ENCODE measurements at places on chromosomes 1 and 21.
A peak's percentile ranks its signal among the peaks of the same experiment; 100 is the strongest.

GRCh38 chr1:168234846-168235547, 9.2 kb downstream of the SFT2D2 start:
- peak; percentile 36 for DNase-seq

GRCh38 chr1:69728206-69728605, 160.5 kb downstream of the LRRC7 start:
- DNase-seq: no peak

DNA sequence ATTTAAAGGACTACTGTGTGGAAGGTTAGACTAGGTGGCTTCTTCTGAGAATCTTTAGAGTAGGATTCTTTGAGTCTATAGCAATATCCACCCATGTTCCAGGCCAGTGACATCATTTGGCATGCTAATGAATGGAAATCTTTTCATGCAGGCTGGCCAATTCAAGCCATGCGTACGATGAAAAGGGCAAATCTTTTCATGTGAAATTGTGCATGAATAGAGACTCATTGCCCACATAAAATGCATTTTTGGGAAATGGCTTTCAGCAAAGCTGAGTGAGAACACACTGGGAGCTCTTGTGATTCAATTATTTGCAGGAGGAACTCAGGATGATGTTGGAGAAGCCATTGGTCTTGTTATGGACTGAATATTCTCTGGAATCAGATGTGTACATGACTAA, 324.9 kb upstream of the DAB1 start:
- no peak for DNase-seq

DNA sequence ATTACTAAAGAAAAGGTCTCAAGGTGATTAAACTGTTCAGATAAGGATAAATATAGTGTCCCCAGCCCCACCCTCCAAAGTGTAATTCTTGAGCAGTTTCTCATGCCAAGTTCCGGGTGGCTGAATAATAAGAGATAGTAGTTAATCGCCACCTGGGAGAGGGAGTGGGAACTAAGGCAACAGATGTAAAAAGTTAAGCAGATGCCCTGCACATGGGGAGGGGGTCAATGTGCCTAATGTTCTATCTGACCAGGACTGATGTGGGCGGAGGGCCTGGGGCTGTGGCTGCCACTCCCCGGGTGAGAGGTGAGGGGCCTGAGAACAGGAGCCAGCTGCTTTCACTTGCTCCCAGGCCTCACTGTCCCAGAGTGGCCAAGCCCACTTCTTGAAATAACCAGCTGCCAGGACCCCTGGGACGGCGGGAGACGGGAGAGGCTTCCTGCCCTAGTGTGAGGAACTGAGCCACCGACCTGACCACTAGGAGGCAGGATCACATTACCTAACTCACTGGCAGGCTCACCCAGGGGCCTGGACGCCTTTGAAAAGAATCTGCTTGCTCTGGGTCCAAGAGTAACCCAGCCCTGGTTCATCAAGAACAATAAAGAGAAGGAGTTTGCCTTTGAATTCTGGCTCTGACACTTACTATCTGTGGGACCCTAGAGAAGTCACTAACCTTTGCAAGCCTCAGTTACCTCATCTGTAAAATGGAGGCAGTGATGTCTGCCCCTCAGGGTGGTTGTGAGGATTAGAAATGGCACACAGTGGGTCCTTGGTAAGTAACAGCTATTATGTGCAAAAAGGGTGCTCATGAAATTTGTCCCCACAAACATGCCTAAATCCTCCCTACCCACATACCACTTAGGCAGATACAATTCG, 179.2 kb downstream of the ATG4C start:
- peak; percentile 44 for DNase-seq

DNA sequence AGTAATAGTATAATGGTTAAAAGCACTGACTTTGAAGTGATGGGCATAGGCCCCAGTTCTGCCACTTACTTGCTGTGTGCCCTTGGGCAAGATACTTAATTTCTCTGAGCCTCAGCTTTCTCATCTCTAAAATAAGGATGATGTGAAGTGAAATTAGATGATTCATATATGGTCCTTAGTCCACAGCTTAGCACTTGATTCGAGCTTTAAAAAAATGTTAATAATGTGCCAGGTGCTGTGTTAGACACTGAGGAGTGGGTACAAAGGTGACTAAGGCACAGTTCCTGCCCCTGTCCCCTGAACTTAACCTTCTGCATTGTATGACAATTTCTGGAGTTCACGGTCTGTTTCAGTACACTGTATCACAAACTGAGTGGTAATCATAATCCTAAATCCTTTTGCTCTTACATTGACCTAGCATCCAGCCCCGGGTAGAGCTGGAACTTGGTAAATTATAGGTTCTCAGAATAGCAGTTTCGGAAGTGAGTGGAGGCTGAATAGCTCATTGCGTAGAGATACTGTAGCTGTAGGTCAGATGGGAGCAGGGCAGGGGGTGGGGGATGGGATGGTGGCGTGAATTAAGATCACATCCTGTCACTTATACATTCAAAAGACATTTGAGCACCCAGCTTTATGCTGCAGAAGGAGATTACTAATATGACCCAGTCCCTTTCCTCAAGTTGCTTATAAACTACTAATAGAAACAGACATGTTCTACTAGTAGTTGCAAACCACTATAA, 1.5 kb downstream of the ZNF691 start:
- no peak for DNase-seq

DNA sequence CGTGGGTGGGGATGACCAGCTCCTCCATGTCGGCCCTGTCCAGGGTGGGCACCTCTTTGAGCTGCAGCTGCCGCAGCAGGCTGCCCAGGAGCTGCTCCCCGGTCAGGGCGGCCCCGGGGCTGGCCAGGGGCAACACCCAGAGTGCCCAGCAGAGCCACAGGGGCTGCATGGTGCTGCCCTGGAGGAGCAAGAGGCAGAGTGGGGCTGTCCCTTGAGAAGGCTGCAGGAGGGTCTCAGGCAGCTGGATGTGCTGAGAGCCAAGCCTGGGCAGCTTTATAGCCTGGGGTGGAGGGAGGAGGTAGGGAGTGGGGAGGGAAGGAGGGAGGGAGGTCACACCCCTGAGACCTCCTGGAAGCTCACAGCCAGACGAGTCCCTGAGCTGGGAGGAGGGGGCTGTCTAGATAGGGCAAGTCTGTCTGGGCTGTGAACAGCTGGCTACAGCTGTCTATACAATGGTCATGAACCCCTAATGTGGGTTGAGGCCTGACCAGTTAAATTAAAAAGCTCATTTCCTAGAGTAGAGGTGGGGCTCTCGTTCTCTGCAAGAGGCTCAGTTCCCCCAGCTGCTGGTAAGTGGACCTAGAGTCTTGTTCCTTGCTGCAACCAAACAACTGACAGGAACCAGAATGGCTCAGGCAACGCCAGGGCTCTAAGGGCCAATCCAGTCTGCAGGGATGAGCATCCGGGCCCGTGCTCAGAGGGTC, at the start of gene LEFTY1:
TSS of gene LEFTY1 (minus strand) at position 249 of the 704 bp plus-strand sequence. CDS start at position 169, 80 bp downstream.
- no peak for DNase-seq

DNA sequence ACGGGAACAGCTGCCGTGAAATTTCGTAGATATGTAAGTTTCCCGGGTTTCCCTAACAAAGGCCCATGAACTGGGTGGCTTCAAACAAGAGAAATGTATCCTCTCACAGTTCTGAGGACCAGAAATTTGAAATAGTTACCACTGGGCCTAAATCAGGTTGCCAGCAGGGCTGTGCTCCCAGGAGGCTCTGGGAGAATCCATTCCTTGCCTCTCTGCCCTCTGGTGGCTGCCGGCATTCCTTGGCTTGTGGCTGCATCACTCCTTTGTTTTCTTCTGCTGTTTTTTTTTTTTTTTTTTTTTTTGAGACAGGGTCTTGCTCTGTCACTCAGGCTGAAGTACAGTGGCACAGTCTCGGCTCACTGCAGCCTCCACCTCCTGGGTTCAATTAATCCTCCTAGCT, 23.7 kb downstream of the UMODL1 start:
- DNase-seq: no peak

DNA sequence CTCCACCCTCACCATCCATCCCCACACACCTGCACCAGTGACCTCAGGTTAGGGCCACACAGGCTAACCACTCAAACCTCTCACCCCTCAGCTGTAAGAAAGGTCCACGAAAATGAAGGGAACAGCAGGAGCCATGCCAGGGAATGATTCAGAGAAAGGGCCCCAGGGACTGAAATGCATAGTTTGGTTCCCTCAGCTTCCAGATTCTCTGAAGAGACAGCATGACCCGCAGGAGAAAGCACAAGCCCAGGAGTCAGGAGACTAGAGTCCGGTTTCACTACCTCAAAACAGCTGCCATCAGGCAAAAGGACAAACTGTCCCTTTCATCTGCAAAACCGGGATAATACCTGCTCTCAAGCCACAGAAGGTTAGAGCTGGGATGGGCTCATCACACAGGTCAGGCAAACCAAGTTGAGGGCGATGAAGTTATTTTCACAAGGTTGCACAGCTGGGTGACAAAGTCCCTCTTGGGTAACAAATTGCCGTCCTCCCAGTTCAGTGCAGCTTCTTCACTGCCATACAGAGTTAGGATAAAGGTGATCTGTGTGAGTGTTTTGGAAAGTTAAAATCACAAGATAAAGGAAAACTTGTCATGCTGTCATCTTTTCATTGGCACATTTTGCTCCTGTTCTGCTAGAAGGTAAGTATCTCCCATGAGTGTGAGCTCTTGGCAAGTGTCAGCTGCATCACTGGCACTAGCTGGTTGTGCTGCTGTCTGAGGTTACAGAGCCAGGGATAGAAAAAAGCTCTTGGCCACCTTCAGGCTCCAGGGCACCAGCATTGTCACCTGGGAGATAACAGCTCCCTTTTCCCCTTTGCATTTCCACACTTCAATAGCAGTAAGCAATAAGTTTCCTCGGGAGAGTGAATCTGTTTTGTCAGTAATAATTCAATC, 120.4 kb downstream of the KCNH1 start:
- DNase-seq: no peak

DNA sequence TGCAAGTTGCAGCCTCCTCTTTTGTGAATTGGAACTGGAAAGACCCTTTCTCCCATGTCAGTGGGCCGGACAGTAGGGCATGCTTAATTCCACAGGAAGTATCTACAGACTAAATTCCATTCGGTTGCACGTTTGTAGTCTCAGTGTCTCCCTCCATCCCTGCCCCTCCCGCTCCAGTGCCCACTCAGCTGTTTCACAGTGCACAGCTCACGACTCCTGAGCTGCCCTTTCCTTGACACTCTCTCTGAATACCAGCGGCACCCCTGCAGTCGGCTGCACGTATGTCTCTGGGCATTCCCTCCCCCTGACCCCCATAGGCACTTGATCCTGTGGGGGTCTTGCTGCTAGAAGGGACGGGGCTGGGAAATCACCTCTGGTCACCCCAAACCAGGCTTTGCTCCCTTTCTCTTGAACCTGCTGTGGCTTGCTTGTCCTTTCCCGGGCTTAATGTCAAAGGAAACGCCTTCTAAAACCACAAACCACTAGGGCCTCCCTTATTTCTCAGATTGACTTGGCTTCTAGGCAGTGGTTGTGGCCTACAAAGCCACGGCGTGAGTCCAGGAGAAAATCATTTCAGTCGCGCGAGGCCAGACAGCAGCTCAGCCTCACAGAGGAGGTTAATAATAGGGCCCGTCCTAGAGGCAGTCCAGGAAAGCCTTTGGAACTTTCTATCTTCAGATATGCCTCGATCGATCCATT, 365.3 kb upstream of the PROX1 start:
- no peak for DNase-seq

DNA sequence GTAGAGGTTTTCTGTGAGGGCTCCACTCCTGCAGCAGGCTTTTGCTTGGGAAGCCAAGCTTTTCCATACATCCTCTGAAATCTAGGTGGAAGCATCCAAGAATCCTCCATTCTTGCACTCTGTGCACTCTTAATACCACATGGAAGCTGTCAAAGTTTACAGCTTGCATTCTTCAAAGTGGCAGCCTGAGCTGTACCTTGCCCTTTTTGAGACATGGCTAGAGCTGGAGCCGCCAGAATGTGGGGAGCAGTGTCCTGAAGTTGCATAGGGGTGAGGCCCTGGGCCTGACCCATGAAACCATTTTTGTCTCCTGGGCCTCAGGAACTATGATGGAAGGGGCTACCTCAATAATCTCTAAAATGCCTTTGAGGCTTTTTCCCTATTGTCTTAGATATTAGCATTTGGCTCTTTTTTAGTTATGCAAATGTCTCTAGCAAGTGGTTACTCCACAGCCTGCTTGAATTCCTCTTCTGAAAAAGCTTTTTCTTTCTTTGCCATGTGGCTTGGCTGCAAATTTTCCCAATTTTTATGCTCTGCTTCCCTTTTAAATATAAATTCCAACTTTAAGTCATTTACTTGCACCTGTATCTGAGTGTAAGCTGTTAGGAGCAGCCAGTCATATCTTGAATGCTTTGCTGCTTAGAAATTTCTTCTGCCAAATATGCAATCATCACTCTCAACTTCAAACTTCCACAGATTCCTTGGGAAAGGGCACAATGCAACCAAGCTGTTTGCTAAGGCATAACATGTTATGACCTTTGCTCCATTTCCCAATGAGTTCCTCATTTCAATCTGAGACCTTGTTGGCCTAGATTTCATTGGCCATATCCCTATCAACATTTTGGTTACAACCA, 92.1 kb upstream of the ARTN start:
- DNase-seq: no peak

GRCh38 chr1:202187041-202187671, 6.4 kb upstream of the LGR6 start:
- DNase-seq: no peak

- DNase-seq: no peak
Observed at GRCh38 chr1:230103306-230104173, 36.5 kb downstream of the GALNT2 start.

- DNase-seq: no peak
Observed at GRCh38 chr1:209160230-209160629, 423.3 kb upstream of the CAMK1G start.
